ENCODE measurements at places on chromosomes 3 and 15.

DNA sequence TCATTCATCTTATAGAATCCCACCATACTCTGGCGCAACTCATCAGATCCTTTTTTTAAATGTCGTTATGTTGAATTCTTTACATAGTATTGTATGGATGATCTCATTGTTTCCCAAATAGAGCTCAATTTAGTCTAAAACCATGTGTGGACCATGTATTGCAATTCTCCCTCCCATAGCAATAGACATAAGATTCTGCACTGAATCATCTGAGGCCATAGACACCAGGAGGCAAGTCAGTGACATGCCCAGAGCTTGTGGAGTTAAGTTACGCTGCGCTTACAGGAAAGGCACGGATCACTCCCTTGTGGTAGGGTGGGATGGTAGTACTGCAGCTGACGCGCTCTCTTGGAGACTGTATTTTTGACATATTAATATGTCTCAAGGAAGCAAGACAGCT lies 211.0 kb downstream of the GABRB3 start:
- DNase-seq = no peak

- DNase-seq = no peak
Measured at GRCh38 chr3:78176869-78177268, 1137.0 kb downstream of the ROBO2 start.

GRCh38 chr3:108018552-108018951 lies 72.3 kb downstream of the CD47 start:
- DNase-seq = no peak

GRCh38 chr3:154427685-154428285 lies 2.2 kb downstream of the GPR149 start:
- no peak for DNase-seq

DNA sequence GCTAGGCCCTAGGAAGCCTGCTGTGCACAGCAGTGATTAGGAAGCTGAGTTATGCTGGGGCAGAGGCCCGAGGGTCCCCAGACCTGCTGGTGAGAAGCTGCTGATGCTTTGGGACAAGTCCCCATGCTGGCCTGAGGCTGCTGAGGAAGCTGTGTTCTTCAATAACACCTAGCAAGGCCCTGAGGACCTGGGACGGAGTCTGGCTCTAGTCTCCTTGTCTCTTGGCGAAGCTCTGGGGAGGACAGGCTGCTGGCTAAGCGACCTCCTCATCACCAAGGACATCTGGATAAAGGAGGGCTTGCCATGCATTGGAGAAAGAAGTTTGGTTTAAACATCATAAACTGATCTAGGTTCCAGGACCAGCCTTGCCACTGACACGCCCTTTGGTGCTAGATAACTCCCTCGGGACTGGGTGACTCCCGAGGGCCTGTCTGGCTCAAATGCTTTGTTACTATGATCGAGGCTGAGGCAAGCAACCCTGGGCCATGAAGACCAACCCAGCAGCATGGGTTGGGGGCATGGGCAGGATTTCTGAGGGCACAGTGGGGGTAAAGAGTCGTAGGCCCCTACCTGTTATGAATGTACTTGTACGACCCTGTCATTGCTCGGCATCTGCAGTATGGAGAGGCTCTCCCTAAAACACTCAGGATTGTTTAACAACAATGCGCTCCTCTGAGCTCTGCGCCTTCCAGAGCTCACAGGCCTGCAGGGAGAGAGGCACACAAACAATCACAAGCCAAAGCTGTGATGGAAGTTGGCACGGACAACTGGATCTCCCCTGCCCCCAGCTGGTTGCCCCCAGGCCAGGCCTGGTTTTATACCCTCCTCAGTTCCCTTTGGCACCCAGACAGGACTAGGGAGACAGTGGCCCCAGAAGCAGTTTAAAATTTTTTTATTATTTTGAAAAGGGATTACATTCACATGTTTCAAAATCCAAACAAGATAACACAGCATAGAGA lies 64.4 kb downstream of the LINGO1 start:
- DNase-seq = peak; percentile 74

DNA sequence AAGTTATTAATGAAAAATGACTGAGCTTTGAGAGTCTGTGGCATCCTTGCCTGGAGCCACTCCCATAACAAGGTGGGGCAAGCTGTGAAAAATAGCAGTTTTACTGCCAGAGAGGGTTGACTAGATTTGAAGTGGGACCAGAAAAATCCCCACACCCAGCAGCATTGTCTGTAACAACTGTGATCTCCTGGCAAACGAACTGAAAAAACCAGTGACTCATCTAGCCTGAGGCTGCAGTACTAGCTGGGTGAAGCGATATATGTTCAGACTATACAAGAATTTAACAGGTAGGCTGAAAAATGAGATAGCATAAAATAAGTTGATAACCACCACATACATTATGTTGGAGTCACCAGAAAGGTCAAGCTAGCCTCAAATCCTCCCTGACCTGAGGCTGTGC lies 64.0 kb downstream of the DPH6 start:
- DNase-seq = no peak

- DNase-seq = no peak
Measured at GRCh38 chr3:195001961-195002861, 268.7 kb downstream of the XXYLT1 start.

DNA sequence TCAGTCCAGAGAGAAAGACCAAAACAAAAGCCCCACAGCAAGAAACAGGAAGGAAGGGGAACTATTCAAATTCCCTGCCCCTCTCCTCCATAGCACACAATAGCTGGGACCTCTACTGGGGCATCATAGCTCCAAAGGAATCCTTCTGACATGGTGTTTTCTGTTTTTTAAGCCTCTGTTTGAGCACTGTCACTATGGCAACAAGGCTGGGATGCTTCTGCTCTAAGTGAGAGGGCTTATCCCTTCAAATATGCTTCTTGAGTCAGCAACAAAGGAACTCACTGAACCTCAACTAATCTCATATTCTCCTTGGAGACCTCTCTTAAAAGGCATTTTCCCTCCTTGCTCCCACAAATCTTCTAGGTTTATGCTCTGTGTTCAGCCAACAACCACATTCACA lies 40.5 kb downstream of the MYLK start:
- DNase-seq = no peak

DNA sequence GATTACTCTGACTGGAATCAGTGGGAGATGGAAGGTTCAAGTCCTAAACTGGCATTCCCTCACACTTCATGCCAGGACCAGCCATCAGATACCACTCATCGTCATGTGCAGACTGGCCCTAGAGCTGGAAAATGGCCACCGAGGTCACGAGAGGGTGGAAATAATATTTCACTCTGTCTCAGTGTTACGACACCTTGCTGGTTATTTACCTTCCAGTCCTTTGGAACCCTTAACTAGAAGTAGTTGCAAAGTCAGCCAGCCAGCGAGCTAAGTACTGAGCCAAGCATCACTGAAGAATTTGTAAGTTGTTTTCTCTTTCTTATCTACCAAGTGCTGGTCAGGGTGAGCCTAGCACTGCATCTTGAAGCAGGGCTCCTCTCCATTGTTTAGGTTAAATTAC lies 309.9 kb upstream of the RASGRP1 start:
- DNase-seq = no peak

DNA sequence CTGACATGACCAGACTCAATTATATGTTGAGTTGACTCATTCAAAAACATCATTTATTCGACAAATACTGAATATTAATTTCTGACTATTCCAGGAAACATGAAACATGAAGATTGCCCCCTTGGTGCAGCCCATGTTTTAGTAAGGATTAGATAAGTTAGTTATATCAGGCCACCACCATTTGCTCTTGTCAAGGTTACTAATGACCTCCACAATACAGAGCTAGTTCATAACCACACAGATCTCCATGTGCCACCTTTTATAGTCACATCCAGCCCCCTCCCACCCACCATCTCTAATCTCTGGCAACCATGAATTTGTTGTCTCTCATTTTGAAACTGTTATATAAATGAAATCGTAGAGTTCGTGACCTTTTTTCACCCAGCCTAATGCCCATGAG lies 15.7 kb downstream of the KLHL18 start:
- DNase-seq = no peak

DNA sequence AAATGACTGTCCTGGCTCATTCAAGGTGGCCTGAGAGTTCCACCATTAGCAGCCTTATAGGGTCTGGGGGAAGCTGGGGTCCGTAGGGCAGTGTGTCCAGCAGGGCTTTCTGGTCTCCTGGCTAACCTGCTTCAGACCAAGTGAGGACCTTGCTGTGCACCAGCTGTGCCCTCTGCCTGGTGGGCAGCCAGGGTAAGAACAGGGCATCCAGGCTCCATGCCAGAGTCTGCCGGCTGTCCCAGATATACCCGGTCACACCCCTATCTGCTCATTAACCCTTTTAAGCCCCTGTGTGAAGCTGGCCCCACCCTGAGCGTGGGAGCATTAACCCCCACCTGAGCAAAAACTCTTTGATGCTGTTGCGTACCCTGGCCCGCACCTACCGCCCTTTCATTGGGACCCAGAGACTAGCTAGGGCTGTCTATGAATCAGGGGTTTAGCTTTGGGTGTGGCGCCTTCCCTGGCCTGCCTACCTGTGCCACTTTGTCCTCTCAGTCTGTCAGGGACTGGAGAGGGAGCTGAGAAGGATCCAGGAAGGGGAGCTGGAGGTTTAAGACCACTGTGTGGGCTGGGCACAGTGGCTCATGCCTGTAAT lies 17.6 kb downstream of the SEMA3F start:
- no peak for DNase-seq

DNA sequence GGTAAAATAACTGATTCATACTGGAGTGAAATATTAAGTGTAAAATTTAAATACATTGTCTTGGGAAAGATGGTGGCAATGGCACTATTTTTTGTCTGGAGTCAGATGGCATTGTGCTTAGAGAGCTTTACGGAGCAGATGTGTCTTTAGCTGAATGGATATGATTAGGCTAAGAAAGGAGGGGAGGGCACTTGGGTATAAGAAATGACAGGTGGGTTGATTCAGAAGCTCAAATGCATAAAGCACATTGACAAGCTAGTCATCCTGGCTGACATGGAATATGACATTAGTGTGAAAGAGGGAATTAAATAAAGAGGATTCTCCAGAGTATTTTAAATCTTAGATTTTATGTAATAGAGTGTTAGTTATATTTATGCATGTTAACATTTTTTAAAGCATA lies 570.1 kb upstream of the CBLB start:
- no peak for DNase-seq

- no peak for DNase-seq
Measured at GRCh38 chr3:135490219-135490915, 475.2 kb upstream of the PPP2R3A start.

GRCh38 chr3:76383781-76384180 lies 598.4 kb upstream of the ZNF717 start:
- no peak for DNase-seq

GRCh38 chr3:131193641-131194238 lies 167.1 kb downstream of the NEK11 start:
- DNase-seq = no peak

DNA sequence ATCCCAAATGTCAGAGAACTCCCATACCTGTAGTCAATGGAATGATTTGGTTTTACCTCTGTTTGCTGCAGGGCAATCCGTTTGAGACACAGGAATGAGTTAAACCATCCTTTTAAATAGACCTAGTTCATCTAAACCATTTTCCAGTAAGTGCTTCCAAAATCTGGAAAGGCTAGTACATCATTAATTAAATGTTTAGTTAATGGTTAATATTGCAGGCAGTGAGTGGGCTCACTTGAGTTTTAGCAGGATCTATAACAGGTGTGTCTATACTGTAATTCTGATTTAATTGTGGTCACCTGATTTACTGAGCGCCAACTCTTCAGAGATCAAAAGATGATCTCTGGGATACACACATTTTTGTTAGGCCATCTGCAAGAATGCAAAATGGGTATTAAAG lies 353.9 kb upstream of the ROPN1 start:
- DNase-seq = no peak

DNA sequence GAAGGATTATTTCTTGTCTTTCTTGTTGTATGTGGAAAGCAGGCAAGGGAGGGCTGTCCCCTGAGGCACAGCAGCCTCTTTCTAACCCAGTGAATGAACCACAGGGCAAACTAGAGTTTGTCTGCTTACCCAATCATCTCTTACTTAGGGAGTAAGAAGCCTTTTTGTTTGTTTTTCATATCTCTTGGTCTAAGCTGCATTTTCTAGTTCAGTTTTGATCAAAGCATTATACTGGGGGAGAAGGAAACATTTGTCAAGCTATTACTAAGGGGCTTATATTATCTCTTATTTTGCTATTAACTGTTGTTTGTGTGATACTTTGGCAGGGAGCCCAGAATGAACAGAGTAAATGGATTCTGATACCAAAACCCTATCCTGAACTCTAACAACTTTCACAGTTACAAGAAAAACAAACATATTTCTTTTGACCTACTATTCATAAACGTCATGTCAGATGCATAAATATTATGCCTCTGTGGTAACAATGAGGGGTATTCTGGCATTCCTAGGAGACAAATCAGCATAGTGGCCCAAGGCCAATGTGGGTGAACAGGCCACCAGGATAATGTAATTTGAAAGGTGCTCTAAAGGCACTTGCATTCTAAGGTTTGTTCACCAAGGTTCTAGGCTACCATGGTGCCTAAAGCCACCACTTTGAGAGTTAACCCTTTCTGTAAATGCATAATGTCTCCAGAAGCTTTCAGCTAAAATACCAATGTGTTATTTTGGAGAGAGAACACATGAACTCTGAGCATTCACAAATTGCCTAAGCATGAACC lies 271.6 kb upstream of the ZPLD1 start:
- no peak for DNase-seq

DNA sequence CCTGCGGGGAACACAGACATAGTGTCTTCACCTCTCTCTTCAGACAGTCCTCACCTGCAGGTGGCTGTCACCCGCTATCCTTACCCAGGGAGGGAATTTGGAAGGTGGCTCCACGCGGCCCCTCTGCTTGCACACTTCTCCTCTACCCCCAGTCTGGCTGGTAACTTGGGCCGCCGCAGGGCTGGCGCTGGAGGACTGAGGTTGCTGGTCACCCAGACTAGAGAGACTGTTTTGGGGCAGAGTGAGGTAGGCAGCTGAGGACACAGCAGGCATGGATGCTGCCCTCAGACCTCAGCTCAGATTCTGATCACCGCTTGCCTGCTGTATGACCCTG lies 12.6 kb upstream of the IQSEC1 start:
- no peak for DNase-seq

GRCh38 chr15:74184582-74185091 lies 11.1 kb downstream of the ISLR start:
- no peak for DNase-seq

GRCh38 chr15:61175024-61175423 lies 54.1 kb downstream of the RORA start:
- DNase-seq = no peak

GRCh38 chr3:113537155-113537554 lies 4.8 kb downstream of the SIDT1 start:
- DNase-seq = no peak

DNA sequence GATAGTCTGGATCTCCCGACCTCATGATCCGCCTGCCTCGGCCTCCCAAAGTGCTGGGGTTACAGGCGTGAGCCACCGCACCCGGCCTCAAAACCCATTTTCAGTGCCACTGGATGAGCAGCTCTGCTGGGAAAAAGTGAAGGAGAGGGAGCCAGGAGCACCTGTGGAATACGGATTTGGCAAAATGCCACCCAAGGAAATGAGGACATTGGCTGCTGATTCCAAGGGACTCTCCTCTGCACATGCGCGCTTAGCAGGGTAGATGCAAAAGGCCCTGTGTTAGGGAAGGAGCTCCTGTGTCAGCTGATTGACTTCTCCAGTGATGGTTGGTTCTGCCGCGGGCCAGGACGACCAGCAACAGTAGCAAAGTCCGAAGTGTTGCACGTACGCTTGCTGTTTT lies 43.4 kb upstream of the IGF1R start:
- no peak for DNase-seq

- DNase-seq = no peak
Measured at GRCh38 chr15:90337256-90337655, 14.8 kb upstream of the ZNF774 start.
